ENCODE measurements at places on chromosomes 16 and 17. TPM values are rescaled to one million over a fixed set of nuclear protein-coding genes. Genes with fewer than 3 reads are reported as not detected.

NDRG4 gene
- 8.2 TPM for polyA plus RNA-seq

GRCh38 chr17:82021107-82021899 lies 1.4 kb downstream of the CENPX start:
- no peak for DNase-seq

MSLN gene
- 17.1 TPM for polyA plus RNA-seq

VWA3A gene
- polyA plus RNA-seq, result 4.1 TPM

- DNase-seq, result no peak
Measured at GRCh38 chr16:88063211-88063773, 112.1 kb downstream of the BANP start.

DNA sequence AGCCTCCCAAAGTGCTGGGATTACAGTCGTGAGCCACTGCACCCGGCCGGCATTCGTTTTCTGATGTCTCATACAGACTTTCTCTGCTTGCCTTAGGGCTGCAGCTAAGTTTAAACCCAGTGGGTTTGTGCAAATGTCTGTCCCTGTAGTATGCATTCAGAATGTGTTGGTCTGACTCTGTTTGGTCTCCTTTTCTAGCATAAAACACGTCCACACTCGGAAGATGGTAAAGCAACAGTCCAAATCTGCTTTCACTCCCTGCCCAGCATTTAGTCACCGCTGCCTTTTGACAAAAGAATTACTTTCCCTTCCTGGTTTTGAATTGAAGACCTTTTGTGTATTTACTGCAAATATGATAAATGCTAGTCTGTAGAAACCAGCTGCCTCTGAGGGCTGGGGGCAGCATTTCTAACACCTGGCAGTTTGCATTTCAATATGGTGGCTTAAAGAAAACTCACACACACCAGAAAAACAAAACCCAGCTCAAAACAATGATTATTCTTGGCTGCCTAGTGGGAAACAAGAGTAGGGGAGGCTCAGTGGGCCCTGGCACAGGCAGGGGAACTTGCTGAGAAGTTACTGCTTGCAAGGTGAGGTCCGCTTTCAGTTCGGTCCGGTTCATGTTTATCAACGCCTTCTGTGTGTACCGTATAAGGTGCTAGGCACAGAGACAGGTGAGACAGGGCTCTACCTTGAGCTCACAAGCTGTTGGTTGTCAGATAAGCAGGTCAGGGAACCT lies 56.9 kb downstream of the MSI2 start:
- DNase-seq, result no peak

USP43 gene
- 8.0 TPM for polyA plus RNA-seq

GRCh38 chr17:56532926-56533325 lies 60.6 kb upstream of the NOG start:
- DNase-seq, result no peak

RBFOX1 gene
- 2.6 TPM for polyA plus RNA-seq

PRAC2 gene
- not detected for polyA plus RNA-seq

ADAM11 gene
- polyA plus RNA-seq, result 2.8 TPM

C1QTNF8 gene
- polyA plus RNA-seq, result not detected

DNA sequence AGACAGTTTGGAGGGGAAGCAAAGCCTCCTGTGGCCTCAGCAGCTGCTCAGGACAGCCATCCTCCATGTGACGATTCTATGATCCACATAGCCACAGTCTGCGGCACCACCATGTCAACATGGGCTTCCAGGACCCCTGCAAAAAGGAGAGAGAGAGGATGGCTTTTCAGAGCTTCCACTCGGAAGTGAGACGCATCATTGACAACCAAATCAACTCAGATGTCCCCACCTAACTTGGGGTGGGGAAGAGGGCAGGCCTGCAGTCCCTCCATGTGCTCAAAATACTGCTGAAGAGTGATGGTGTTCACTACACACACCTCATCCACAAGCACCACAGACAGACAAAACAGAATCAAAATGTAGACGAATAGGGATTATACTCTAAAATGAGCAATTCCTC lies 5.9 kb upstream of the METTL16 start:
- DNase-seq, result no peak

DNA sequence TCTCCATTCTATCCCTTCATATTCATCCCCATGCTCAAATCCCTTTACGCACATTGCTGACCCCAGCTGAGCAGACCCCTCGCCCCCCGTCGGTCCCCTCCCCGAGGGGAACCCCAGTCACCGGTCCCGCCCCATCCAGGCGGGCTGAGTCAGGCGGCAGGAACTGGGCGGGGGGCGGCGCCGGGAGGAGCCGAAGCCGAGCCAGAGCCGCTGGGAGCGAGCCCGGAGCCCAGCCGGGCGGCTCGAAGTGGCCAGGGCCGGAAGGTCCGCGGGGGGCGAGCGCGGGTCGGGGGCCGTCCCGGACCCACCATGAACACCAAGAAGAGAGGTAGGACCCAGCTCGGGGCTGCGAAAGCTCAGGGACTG lies 8.6 kb downstream of the RIPOR1 start:
- no peak for DNase-seq

DNA sequence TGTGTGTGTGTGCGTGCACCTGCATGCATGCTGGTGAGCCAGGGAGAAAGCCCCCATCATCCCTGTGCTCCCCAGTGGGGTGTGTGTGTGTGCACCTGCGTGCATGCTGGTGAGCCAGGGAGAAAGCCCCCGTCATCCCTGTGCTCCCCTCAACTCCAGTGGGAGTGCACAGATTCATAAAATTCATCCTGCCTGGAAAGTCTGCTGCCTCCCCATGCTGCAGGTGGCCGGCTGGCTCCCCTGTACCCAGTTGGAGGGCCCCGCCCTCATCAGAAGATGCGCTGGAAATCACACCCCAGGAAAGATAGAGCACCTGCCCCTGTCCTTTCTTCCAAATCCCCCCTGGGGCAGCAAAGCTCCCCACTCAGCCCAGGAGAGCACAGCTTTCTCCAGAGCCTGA lies 84.8 kb upstream of the DOC2B start:
- no peak for DNase-seq

DNA sequence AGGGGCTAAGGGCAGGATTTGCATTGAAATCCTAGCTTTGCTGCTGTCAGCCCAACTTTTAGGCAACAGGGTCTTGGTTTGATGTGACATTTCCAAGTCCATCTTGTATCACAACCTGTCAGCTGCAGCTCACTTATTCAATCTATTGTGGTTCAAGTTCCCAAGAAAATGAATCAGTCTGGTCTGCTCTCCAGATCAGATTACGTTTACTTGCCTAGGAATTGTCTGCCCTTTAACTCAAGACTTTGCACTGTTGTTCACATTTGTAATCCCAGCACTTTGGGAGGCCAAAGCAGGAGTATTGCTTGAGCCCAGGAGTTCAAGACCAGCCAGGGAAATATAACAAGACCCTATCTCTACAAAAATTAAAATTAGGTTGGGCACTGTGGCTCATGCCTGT lies 10.0 kb downstream of the STX4 start:
- DNase-seq, result no peak

DNA sequence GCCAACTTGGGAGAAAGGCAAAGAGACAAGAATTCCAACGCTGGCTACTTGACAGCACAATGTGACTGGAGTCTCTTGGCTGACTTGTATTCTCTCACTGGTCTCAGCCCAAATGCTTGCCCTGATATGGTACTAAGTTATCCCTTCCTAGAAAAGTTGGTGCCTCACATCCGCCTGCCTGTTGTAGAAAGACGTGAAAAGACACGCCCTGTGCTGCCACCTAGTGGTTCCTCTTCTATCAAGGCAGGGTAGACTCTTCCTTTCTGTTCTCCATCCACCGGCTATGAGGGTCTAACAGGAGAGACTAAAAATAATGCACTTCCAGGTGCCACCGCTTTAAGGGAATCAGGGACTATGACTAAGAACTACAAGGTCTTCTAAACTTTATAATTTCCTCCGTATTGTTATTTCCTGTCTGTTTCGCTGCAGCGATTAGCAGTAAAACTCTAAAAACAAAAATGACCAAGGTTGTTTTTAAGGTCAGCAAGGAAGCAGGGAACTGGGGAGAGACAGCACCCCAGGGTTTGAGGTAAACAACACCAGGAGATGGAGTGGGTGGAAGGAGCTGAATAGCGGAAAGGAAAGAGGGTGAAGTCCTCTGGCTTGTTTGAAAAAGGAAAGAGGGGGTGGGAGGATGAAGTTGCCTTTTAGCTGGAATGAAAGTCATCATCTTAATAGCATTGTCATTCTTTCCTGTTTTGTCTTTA lies 109.5 kb downstream of the YPEL2 start:
- peak; percentile 94 for DNase-seq

B3GNT9 gene
- polyA plus RNA-seq, result 6.8 TPM

MED13 gene
- polyA plus RNA-seq, result 56.2 TPM

SHBG gene
- 2.8 TPM for polyA plus RNA-seq

DNA sequence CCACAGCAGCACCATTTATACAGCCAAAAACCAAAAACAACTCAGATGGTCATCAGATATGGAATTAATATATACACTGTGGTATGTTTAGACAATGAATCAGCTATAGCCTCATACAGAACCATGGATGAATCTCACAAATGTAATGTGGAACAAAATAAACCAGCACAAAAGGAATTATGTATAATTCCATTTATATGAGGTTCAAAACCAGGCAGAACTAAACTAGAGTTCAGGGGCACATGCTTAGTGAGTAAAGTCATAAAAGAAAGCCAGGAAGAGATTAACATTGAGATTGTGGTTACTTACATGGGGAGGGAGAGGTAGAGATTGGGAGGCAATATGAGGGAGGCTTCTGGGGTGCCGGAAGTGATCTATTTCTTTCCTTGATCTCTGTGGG lies 231.1 kb downstream of the COPRS start:
- no peak for DNase-seq

COA3 gene
- 144 TPM for polyA plus RNA-seq
